Hepatocyte (in vitro differentiated cells): ENCODE measurements at places on chromosomes 3 and 15. TPM values are rescaled to one million over a fixed set of nuclear protein-coding genes. Genes with fewer than 3 reads are reported as not detected.

ITPKA gene
- polyA plus RNA-seq = 16.2 and 33.3 TPM in 2 replicates

CACNA2D3 gene
- polyA plus RNA-seq = 1.3 and 2.5 TPM in 2 replicates

ISLR2 gene
- polyA plus RNA-seq = 0.13 TPM in 1 of 2 replicates, not detected in the other

NCK1 gene
- polyA plus RNA-seq = 25.1 and 30.5 TPM in 2 replicates

PCSK6 gene
- 31.7 and 36.0 TPM in 2 replicates for polyA plus RNA-seq

CHRNA7 gene
- 3.0 and 5.4 TPM in 2 replicates for polyA plus RNA-seq

ABHD17C gene
- polyA plus RNA-seq = 22.5 and 32.4 TPM in 2 replicates
